Hair follicular keratinocyte (primary cell): ENCODE measurements at places on chromosomes 1 and 21. TPM values are rescaled to one million over a fixed set of nuclear protein-coding genes. Genes with fewer than 3 reads are reported as not detected.

The SELP gene
- not detected in 2 replicates for total RNA-seq

The NCSTN gene
- total RNA-seq, result 35.1 and 53.0 TPM in 2 replicates

The CACNA1S gene
- not detected in 2 replicates for total RNA-seq

The OR2L8 gene
- total RNA-seq, result not detected in 2 replicates

The AADACL4 gene
- total RNA-seq, result not detected in 2 replicates

The CTSS gene
- total RNA-seq, result 3.0 and 3.9 TPM in 2 replicates

The SPRR2G gene
- not detected in 2 replicates for total RNA-seq

The CFHR1 gene
- total RNA-seq, result not detected in 2 replicates

The FAM72D gene
- total RNA-seq, result 3.1 and 5.3 TPM in 2 replicates

The ILDR2 gene
- total RNA-seq, result not detected in 2 replicates

The TRMT1L gene
- 9.1 and 9.3 TPM in 2 replicates for total RNA-seq

The SLC6A9 gene
- 9.1 and 12.0 TPM in 2 replicates for total RNA-seq

The PRDX6 gene
- 201 and 244 TPM in 2 replicates for total RNA-seq

The PLA2G2D gene
- total RNA-seq, result not detected in 2 replicates

The RGS1 gene
- not detected in 2 replicates for total RNA-seq

The ITLN2 gene
- total RNA-seq, result not detected in 2 replicates

The AADACL3 gene
- total RNA-seq, result not detected in 2 replicates

The DNTTIP2 gene
- total RNA-seq, result 21.7 and 36.7 TPM in 2 replicates

The GJA5 gene
- total RNA-seq, result 0.55 and 2.7 TPM in 2 replicates

The BSND gene
- total RNA-seq, result not detected in 2 replicates

The DNAH14 gene
- total RNA-seq, result 20.0 and 21.3 TPM in 2 replicates

The KCTD3 gene
- total RNA-seq, result 19.7 and 23.2 TPM in 2 replicates

The PDE4B gene
- total RNA-seq, result 0.42 and 0.62 TPM in 2 replicates

The HMCN1 gene
- total RNA-seq, result 0.95 and 3.7 TPM in 2 replicates

The HES4 gene
- 3.0 and 5.6 TPM in 2 replicates for total RNA-seq

The FMN2 gene
- not detected in 2 replicates for total RNA-seq

The TCP10L gene
- total RNA-seq, result not detected in 2 replicates

The SERINC2 gene
- 362 and 491 TPM in 2 replicates for total RNA-seq

The ARTN gene
- 133 and 139 TPM in 2 replicates for total RNA-seq

The NTMT2 gene
- total RNA-seq, result not detected in 2 replicates
